ENCODE measurements at places on chromosomes 13 and 19.

- DNase-seq: no peak
Measured at GRCh38 chr19:1540365-1540925, 16.6 kb downstream of the PLK5 start.

DNA sequence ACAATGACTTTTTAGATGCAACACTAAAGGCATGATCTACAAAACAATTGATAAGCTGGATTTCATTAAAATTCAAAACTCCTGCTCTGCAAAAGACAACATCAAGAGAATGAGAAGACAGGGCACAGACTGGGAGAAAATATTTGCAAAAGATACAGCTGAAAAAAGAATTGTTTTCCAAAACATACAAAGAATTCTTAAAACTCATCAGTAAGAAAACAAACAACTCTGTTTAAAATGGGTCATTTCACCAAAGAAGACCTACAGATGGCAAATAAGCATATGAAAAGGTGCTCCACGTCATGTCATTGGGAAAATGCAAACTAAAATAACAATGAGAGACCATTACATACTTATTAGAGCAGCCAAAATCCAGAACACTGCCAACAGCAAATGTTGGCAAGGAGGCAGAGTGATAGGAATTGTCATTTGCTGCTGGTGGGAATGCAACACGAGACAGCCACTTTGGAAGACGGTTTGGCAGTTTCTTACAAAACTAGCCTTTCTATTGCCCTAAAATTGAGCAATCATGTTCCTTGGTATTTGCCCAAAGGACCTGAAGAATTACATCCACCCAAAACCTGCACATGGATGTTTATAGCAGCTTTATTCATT, 39.2 kb downstream of the FLT1 start:
- no peak for DNase-seq

DNA sequence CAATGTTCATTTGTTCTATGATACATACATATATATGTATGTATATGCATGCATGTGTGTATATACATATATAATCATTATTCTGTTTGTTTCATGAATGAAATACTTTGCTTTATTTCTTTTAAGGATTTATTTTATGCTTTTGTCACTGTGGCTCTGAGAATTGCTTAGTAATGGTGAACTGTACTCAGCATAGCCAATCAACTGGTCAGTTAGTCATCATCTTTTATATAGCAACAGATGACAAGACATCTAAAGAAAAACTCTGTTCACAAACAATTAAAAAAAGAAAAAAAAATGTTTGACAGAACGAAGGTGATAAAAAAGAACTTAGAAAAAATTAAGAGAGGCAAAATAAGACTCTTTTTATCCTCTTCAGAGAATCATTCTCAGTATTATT, 1440.3 kb downstream of the PCDH9 start:
- no peak for DNase-seq

- DNase-seq: no peak
Measured at GRCh38 chr19:1435378-1435989, 2.7 kb upstream of the RPS15 start.

DNA sequence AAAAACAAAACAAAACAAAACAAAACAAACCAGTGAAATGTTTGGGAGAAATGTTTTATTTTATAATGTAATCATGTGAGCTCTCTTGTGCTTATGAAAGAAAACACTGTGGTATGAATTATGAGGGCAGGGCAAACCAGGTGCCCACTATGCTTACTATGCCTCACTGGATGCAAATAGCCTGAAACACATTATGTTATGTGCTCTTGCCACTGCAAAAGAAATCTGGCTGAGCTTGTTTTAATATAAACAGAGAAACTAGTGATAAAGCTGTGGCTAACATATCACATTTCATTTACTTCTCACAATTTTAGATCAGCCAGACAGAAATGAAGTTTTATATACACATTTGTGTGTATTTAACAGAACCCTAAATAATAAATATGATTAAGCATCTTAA, 8.7 kb upstream of the NBEA start:
- no peak for DNase-seq

- DNase-seq: no peak
Measured at GRCh38 chr13:90329641-90330040, 1017.8 kb upstream of the MIR17HG start.

DNA sequence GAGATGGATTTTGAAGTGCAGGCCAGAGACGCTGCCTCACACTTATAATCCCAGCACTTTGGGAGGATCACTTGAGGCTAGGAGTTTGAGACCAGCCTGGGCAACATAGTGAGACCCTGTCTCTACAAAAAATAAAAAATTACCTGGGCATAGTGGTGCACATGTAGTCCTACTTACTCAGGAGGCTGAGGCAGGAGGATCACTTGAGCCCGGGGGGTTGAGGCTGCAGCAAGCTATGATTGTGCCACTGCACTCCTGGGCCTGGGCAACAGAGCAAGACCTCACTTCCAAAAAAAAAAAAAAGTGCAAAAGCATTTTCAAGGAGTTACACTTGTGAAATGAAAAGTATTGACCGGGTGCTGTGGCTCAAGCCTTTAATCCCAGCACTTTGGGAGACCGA, 27.6 kb upstream of the FBXO17 start:
- no peak for DNase-seq

DNA sequence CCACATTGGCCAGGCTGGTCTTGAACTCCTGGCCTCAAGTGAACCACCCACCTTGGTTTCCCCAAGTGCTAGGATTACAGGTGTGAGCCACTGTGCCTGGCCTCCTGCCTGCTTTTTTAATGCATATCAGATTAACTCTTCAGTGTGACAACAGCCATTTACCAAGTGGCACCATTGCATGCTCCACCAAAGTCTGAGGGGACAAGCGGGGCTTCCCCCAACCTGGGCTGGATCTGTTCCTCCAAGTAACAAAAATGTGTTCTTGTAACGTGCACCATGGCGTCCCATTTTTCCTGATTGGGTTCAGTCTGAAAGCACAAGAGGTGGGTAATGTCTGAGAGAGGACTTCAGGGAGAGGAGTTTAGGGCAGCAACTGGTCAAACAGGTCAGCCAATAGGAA, 77.8 kb downstream of the TEX29 start:
- no peak for DNase-seq

DNA sequence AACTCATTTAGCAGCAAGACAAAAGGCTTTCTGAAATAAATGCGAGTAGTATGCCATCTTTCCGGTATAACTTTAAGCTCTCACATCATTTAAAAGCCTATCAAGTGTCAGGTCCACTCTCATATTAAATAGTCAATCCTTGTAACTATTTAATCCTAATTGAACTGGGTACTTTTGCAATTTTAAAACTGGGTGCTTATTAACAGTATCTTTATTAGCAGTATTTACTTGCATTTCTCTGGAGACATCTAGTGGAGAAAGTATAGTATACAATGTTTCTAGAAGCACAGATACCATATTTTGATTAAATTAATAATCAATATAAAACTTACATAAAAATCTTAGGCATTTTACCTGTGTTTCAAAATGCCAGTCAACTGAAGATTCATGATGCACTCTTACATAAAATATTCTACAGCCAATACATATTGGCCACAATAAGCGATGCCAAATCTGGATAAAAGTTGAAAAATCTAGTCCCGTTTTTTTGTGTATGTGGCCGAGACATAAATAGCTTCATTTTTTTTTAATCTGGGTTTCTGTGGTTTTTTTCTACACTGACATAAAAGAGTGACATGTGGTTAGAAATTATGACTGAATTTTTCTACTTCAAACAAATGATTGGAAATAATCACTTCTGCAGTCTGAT, 4.3 kb upstream of the POSTN start:
- DNase-seq: no peak

DNA sequence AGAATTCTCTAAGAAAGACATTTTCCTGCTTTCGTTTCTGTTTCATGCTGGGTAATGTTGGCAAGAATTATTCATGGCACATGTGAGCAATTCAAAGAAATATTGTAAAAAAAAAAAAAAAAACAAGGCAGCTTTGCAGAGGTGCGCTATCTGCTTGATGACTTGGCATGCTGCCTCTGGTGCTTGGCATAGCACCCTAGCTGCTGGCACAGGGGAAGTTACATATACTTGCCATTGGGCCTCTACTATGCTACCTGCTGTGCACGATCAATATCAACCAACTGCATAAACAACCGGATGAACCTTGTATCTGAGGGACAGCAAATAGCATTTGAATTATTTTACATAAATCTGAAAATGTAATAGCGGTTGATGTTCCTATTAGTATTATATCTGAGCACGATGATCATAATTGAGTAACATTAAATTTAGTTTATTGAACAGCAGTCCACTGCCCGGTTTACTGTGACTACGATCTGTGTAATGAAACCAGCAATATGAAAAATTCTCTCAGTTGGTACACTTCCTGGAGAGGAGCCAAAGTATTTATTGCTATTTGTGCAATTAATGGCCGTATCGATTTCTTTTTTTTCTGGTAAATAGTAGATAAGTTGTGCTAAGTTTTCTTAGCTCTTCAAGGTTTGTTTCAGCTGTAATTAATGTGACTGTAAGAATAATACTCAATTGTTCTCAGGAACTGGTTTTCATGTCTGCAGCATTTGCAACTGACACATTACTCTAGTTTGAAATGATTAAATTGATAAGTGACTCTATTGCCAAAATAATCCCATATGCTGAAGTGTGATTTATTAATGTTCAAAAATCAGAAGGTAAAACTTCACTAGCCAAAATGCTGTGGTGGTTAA, 717.3 kb downstream of the DACH1 start:
- DNase-seq: no peak

DNA sequence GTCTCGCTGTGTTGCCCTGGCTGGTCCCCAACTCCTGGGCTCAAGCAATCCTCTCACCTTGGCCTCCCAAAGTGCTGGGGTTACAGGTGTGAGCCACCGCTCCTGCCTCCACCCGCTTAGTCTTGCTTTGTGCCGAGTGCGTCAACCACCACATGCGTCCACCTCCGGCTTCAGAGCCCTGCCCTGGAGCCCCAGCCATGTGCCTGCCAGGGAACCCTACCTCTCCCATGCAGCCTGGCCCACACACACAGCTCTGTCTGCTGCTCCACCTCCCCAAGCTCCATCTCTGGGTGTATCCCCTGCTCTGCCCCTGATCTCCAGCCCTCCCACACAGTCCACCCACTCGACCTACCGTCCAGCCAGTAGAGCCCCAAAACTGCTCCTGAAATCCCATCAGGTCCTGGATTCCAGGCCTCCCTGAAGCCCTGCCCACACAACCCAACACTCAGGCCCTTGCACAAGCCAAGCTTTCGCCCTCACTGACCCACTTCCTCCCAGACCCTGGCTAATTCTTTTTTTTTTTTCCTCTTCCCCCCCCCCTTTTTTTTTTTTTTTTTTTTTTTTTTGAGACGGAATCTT, 9.6 kb downstream of the CYP2F1 start:
- no peak for DNase-seq

DNA sequence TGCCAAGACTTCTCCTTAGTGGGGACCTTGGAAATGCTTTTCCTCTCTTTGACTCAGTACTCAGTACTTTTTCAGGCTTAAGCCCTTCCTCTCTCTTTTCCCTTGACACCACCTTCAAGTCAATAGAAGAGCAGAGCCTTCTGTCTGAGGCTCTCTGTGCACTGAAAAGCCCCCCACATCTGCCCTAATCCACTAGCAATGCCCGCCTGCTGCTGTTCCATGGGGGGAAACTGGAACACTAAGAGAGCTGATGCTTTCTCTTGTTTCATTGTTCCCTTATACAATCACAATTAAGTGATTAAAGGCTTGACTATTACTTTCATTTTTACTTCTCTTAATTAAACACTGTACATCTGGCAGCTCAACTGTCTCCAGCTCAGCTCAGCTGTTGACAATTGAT, 254.5 kb downstream of the SLITRK6 start:
- DNase-seq: no peak

GRCh38 chr13:40384976-40385857, 281.2 kb downstream of the FOXO1 start:
- no peak for DNase-seq
